ENCODE measurements at places on chromosomes 6 and 20.
A peak's percentile ranks its signal among the peaks of the same experiment; 100 is the strongest.

DNA sequence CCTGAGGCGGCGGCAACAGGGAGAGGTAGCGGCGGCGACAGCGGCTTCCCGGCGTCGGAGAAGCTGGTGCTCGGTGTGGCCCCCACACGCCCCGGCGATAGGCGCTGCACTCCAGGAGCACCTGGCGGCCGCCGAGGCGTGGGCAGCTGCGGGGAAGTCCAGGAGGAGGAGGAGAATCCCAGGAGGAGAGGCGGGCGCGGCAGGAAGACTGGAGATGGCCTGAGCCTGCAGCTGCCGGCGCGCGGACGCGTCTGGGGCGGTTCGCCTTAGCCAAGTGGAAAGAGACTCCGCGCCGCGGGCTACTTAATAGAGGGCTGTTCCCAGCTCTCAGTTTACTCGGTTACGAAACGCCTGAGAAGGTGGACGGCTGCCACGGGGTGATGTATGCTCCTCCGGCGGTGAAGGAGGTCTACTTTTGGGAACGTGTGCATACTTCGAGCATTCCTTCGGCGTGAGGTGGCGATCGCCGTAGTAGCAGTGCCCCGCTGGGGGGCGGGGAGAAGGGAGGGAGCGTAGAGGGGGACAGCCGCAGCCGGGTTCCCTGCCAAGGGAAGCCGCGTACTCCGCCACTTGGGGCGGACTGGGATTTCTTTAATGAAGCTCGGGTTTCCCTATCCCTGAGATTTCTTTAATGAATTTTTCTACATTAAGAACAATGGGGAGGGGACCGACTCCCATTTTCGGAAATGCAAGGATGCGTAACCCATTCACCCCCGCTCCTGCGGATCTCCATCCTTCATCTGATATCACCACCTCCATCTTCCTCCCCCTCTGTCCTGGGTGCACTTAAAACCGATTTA, at the start of gene COL12A1:
COL12A1 (minus strand) TSS at position 278 of the 800 bp plus-strand sequence. CDS start 3,261 bp downstream, outside the sequence.
- no peak for DNase-seq

DNA sequence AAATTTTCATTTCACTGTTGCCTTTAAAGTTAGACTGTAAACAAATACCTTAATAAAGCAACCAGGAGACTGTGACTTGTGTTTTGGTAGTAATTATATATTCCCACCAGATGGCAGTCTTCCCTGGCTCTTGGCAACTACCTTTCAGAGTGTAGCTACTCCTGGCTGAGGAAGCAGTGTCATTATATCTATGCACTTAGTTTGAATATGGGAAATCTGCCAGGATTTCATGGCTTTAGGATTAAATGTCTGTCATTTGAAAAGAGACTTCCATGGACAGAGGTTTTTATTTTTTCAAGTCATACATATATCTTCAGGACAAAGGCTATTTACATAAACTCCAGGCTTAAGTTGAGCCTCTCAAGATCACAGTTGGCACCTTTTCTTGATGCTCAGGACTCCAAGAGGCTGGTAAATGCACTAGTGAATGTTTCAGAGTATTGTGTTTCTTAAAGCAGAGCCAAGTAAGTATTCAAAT, 160.1 kb downstream of the C6orf58 start:
- peak; percentile 53 for DNase-seq

- DNase-seq: no peak
These were observed 4.2 kb upstream of the EYA4 start for GRCh38 chr6:133236932-133237331.

DNA sequence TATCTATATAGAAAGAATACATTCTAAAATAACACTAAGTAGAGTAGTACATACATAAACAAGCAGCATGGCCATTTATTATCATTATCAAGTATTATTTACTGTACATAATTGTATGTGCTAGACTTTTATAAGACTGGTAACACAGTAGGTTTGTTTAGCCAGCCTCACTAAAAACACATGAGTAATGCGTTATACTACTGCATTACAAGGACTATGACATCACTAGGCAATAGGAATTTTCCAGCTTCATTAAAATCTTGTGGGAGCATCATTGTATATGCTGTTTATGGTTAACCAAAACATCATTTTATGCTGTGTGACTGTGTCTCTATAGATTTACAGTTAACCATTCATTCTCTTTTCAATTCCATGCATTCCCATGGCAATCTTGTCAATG, 131.7 kb upstream of the HDGFL1 start:
- no peak for DNase-seq

DNA sequence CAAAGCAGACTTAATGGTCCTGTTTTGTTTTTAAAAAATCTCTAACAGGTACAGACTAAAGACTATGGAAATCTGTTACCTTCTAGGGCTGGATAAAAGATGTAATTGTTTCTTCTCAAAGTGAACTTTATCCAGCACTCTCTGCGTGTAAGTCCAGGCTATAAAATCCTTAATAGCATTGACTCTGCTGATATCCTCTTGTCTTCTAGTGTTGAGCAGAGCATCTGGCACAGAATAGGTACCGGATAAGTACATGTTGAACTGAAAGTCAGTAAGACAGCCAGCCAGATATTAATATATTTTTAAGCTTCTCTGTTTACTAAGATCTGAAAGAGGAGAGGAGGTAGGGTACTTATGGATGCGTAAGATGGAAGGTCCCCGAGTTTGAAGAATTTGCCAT, 262.3 kb downstream of the TBC1D7 start:
- no peak for DNase-seq

DNA sequence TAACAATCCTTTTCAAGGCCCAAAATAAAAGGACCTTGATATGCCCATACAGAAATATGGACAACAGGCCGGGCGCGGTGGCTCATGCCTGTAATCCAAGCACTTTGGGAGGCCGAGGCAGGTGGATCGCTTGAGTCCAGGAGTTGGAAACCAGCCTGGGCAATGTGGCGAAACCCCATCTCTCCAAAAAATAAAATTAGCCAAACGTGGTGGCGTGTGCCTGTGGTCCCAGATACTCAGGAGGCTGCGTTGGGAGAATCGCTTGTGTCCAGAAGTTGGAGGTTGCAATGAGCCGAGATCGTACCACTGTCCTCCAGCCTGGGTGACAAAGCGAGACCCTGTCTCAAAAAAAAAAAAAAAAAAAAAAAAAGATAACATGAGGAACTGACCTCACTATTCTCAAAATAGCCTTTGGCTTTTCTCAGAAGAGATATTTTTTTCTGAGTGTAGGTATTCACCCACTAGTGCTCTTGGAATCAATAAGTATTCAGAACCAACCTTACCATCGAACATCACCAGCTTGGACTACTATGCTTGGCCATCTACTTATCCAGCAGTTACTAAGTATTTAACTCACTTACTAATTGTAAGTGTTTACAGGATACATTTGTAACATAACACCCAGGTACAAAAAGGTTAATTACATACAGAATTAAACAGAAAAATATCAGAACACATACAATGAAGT, 99.2 kb downstream of the OR2B2 start:
- no peak for DNase-seq

GRCh38 chr20:3045042-3045815, 623 bp upstream of the MRPS26 start:
- DNase-seq: peak; percentile 60

DNA sequence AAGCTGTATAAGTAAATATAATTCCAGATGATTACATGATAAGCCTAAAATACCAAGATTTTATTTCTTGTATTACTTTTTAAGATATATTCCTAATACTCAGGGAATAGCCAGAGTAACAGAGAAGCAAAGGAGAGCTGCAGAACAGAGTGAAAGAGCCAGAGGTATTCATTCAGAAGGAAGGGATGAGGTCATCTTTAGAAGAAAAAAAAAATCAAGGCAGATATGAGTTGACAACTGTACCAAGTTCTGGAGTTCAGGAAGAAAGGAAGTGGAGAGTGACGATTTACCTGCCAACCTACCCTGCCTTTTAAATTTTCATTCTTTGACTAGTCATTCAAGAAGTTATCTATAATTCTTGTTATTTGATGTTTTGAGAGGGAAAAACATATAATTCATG, 28.8 kb upstream of the NHSL1 start:
- DNase-seq: no peak

- DNase-seq: no peak
These were observed 293.6 kb upstream of the PRND start for GRCh38 chr20:4427940-4428586.

GRCh38 chr6:116624036-116624805, 7.9 kb downstream of the RSPH4A start:
- no peak for DNase-seq

DNA sequence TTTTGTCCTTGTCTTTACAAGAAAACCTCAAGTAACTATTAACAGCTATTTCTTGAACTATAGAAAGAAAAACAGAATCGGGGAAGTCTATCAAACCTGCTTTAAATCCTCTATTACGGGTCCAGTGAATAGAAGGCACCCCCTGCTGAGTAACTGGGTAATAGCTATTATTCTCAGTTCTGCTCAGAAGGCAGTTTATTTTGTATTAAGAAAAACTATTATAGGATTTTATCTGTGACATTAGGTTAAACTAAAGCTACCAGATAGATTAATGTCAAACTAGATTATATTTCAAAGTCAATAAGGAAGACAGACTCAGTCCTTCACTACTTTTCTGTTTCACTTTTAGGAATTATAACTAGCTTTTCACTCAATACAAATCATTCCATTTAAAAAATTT, 93.7 kb downstream of the DST start:
- DNase-seq: no peak

DNA sequence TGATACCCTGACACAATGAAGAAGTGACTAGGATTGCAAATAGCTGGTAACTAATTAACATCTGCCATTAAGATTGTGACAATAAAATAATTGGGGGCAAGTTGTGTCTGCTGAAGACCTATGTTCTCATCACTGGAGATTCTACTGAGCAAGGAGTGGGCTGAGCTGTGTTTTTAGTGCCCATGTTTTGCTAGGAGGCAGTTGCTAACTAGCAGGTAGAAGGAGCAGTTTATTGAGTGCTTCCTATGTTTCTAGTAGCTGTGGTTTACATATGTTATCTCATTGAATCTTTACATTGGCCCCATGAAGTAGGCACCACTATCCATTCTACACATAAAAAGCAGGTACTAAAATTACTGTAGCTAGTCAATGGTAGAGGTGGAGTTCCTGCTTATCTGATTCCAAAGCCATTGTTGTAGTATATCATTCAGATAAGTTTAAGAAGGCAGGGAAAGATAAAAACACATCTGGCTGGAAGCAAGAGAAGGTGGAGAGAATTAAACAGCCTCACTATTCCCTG, 2.8 kb upstream of the MEP1A start:
- no peak for DNase-seq

DNA sequence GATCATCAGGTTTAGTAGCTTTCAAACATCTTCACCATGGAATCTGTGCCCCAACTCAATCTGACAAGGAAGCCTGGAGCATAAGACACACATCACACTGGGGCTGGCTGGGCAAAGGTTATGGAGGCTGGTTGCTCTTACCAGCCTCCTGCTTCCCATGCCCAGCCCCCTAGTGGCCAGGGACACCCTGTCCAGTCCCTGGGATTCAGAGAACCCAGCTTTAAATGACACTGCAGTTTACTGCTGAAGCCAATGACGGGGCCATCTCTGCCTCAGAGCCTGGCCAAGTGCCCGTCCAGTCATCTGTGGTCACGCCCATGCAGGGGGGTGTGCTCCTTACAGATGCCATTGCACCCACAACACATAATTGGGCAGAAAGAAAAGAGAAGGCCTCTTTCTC, 272.9 kb downstream of the SMOC2 start:
- DNase-seq: no peak

DNA sequence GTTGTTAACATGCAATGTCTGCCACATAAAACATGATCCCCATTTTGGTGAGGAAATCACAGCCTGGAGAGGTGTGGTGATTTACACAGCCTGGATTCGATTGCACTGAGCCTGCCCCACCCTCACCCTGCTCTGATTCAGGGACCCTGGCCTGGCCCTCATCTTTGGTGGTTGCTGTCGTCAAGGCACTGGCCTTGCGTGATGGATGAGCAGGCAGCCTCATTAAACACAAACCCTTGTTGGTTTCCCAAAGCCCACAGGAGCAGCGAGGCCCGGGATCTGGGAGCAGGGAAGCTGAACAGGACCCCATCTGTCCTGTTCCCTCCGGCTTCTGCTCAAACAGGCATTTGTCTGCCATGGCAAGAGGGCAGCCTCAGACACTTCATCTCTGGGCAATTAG, 70.8 kb downstream of the CHMP4B start:
- DNase-seq: no peak

DNA sequence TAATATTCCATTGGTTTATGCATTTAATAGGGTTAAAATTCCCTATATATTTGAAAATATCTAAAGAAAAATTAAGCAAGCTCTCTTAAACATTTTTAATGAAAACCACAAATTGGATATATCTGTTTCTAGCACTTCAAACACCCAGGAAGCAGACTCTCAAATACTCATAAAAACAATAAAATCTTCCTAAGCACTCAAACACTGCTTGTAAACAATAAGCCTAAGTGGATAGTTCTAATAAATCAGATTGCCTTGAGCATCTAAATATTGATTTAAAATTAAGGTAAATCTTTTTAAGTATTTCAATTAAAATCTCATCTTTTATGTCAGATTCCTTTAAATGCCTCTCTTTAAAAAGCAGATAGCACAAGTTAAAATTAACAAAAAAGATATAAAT, 254.4 kb downstream of the KCNQ5 start:
- DNase-seq: no peak

DNA sequence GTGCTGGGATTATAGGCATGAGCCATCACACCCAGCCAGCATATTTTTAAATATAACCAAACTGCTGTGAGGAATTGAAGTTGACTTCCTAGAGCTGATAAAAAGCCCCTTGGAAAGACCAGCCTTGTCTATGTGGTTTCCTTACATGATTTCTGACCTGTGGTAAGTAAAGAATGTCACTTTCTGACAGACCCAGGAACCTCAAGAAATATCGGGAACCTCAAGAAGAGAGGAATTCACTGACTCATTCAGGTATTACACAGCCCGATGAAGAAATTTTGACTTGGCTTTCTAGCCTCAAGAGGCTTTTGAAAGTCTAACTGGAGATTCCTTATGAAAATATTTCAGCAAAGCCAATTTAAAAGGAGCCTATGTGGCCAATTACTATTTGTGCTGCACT, 71.8 kb downstream of the FOXF2 start:
- DNase-seq: no peak

DNA sequence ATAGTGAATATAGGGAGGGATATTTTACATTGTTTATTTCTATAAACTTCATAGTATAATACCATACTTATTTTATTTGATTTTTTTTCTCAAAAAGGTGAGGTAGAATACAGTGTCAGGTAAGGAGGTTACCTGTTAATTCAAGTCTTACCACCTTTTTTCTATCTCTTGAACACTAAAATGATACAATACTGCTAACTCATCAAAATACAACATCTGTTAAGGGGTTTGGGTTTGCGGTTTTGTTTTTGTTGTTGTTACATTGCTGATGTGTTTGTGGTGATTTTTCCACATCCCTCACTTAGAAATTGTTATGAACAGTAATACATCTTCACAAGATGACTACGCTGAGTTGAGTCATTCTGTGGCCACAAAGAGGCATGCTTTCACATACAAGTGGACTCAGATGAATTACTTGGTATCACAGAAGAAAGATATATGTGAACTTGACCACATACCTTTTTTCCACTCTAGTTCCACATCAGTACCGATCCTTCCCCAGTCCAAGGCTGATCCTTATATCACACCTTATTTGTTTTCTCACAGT, 139.4 kb upstream of the ID4 start:
- no peak for DNase-seq
